Right lobe of liver (tissue), 6 donors: ENCODE measurements at places on chromosomes 5 and 9. TPM values are rescaled to one million over a fixed set of nuclear protein-coding genes. Genes with fewer than 3 reads are reported as not detected.

GRCh38 chr9:95494022-95494415, 22.8 kb downstream of the PTCH1 start:
- H3K27me3 ChIP-seq, result no peaks in the 10 kb centered on the region
- no peak overlapping the region for H3K27ac ChIP-seq
- no peaks in the 10 kb centered on the region for H3K4me1 ChIP-seq
- H3K36me3 ChIP-seq, result no peaks in the 10 kb centered on the region
- no peak for DNase-seq
- H3K4me3 ChIP-seq, result no peak overlapping the region

DNA sequence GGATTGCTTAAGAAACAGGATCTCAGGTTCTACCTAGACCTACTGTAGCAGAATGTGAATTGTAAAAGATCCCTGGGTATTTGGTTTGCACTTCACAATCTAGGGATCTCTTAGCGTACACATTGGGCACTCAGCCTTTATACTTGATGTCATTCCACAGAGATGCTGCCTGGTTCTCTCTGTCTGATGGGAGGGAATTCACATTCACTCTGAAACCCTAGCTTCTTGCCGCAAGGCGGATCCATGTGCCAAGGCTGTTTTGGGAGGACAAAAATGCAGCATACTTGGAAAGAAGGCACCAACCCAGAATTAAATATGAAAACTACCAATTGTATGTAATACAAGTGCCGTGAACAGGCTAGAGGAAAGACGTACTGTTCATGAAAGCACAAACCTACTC, 323.0 kb downstream of the EBF1 start:
- H3K27me3 ChIP-seq, result no peaks in the 10 kb centered on the region
- no peak overlapping the region for H3K27ac ChIP-seq
- no peak overlapping the region for H3K4me3 ChIP-seq
- no peak for DNase-seq

DNA sequence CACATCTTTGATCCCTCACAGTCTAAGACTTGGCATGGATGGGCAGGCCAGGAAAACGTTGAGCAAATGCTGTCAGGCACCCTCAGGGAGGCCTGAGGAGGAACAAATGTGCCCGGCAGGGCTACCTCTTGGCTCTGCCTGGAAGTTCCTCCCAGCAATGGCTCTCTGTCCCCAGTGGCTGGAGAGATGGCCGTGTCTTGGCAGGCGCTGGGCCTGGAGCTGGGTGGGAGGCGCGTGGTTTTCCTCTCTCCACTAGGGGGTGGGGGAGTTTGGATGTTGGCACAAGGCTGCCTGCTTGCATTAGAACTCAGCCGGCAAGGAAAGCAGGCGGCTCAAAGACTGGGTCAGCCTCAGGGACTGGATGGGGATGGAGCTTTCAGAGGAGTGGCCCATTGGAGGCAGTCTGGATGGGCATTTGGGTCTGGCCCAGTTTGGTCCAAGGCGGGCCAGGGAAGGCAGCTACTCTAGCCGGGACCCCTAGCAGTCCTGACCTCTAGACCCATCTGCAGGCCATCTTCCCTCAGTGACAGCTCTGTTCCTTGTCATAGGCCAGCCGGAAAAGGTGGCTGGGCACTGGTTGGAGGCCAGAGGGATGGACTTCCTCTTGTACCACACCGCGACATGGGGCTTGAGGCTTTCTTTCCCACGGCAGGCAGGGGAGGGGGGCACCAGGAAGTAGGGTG, 68.2 kb upstream of the STC2 start:
- H3K27ac ChIP-seq, result no peak overlapping the region
- H3K4me1 ChIP-seq, result no peaks in the 10 kb centered on the region
- no peak overlapping the region for H3K4me3 ChIP-seq
- DNase-seq, result no peak
- H3K36me3 ChIP-seq, result no peaks in the 10 kb centered on the region

- no peak overlapping the region for H3K4me3 ChIP-seq
- H3K36me3 ChIP-seq, result no peaks in the 10 kb centered on the region
- H3K4me1 ChIP-seq, result no peaks in the 10 kb centered on the region
- peak overlapping the region; percentile 49 for H3K27ac ChIP-seq
These were observed 145.4 kb upstream of the RAD23B start for GRCh38 chr9:107137495-107138202.

DNA sequence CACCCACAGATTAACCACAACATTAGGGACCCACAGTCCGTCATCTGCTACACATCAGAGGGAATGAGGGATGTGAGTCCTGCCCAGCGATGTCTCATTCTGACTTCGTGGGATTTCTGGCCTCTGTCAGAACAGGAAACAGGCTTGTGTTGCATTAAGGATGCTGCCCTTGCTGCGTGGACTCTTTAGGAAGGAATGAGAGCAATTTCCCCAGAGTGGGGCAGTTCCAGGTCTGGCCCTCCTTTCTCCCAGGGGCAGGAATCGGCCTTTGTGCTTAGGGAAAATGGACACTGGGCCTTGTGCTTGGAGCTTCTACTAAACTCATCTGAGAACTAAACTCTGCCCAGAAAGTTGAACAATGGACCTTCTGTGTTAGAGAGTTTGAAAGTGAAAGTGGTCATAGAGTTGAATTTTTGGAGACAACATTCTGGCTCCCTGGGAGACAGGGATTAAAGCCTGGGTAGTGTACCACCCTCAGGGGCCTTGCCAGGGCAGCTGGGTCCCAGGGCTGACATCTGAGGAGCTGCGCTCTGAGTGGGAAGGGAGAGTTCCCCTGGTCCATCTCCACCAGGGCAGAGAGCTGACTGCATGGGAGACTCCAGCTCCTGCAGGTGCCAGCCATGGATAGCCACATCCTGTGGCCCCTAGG, 37.8 kb upstream of the S1PR3 start:
- H3K4me1 ChIP-seq, result no peaks in the 10 kb centered on the region
- DNase-seq, result no peak
- H3K27me3 ChIP-seq, result no peaks in the 10 kb centered on the region
- H3K4me3 ChIP-seq, result no peak overlapping the region

DNA sequence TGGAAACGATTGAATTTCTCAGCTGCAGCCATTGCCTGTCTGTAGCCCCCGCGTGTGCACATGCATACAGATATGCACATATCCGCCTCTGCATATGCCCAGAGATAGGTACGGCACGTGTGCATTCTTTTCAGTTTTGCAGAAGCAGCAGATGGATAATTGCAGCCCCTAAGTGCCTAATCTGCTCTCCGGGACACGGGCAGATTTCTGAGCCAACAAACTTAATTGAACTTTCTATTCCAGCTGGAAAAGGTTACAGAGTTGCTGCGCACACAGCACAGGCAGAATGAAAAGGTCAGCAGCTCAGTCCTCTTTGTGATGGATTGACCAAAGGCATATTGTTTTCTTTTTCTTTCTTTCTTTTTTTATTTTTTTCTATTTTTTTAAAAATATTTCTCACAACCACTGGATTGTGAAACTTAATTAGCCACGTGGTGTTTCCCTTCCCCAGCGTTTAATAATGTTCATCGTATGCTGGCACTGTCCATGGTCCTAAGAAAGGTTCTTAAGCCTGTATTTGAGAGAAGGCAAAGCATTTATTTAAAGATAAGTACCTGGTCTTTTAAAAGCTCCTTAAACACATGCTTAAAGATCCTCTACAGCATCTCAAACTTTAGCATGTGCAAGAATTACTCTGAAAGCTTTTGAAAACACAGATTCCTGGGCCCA, 270.2 kb upstream of the BRINP1 start:
- no peaks in the 10 kb centered on the region for H3K27me3 ChIP-seq
- H3K36me3 ChIP-seq, result no peaks in the 10 kb centered on the region
- H3K4me1 ChIP-seq, result no peaks in the 10 kb centered on the region
- DNase-seq, result no peak
- H3K27ac ChIP-seq, result no peak overlapping the region
- H3K4me3 ChIP-seq, result no peak overlapping the region

The TNFSF8 gene
- 0.37 TPM for total RNA-seq

The PCDHGA2 gene
- 0.61 TPM for total RNA-seq

The NDOR1 gene
- total RNA-seq, result 5.1 TPM
